ENCODE measurements at places on chromosomes 5 and 9. TPM values are rescaled to one million over a fixed set of nuclear protein-coding genes. Genes with fewer than 3 reads are reported as not detected.

GRXCR2 gene
- total RNA-seq, result not detected

IRGM gene
- not detected for total RNA-seq

DNA sequence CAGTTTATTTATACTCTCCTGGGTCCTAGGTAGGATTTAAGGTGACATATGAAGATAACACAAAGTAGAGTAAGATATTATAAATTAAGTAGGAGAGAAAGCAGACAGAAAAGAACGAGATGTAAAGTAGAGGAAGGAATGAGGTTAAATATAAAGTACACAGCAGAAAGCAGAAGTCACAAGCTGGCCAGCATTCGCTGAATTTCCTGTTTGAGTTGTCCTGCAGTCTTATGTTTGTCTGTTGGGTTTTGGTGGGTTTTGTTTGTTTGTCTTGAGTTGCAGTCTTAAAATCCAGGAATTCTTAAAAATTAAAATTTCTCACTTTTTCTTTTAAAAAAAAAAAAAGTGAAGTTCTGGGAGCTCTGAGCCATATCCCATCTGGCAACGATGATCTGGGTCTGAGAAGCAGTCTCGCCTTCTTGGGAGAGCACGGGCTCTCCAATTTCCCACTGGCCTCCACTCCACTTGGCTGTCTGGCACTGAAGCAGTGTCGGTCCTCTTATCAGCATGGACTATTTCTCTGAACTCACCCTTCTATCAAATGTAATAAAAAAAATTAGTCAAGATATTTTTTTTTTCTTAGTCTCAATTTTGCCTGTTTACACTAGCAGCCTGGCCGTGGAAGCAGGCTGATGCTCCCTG, 2.0 kb downstream of the S100Z start:
- DNase-seq, result no peak

DNA sequence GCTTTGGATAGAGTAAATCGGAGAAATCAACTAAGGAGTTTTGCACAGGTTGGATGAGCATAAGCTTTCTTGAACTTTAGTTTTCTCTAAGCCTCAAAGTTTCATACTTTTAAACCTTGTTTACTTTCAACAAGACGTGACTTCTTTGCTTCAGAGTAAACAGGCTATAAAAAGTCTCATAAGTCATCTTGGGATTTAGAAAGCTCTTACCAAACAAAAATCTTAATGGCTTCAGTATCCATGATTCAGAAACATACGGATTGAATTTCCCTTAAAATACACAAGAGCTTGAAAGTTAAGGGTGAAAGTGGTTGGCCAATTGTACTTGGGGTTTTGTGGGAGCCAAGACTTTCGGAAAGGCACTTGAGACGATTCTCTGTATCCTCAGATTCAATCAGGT, 270.9 kb upstream of the ANKH start:
- no peak for DNase-seq

DNA sequence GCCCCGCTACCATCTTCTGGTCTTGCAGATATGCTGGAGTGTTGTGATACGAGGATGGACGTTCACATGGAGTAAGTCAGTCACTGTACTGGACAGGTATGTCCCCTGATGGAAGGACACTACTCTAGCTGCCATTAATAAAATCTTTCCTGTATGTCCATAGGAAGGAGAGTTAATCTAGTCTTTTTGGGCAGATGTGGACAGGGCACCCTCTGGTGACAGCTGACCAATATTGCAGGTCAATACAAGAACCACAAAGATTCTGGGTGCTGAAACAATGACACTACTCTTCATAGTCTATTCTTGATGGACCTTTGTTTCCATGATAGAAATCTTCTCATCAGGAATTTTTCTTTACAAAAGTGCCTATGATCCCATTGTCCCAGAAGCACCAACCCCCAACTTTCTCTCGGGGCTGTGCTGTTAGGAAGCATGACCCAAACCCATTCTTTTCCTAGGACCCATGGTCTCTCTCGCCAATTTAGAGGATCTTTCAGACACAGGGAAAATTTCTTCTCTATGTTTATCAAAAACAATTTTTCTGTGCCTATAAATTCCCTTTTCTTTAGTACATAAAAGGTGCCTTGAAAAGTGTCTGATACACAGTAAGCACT, 376.9 kb downstream of the DTWD2 start:
- peak; percentile 2 for DNase-seq

DNA sequence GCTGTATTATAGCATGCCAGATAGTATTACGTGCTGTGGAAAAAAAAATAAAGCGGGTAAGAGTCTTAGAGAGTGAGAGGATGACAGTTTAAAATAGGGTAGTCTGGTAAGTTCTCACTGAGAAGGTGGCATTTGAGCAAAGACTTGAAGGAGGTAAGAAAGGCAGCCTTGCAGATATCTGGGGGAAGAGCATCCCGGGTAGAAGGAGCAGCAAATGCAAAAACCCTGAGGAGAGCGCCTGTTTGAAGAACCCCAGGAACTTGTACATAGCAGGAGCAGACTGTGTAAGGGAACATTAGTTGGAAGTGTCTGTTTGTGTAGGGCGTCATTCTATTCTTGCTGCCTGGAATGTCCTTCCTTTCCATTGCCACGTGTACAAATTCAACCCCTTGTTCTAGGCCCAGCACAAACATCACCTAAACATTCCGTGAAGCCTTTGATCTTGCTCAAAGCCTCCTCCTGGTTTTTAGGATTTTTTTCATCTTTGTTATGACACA, 2.6 kb downstream of the AP3S1 start:
- DNase-seq, result no peak

GRCh38 chr5:89071941-89072331, 189.0 kb upstream of the MEF2C start:
- no peak for DNase-seq

DNA sequence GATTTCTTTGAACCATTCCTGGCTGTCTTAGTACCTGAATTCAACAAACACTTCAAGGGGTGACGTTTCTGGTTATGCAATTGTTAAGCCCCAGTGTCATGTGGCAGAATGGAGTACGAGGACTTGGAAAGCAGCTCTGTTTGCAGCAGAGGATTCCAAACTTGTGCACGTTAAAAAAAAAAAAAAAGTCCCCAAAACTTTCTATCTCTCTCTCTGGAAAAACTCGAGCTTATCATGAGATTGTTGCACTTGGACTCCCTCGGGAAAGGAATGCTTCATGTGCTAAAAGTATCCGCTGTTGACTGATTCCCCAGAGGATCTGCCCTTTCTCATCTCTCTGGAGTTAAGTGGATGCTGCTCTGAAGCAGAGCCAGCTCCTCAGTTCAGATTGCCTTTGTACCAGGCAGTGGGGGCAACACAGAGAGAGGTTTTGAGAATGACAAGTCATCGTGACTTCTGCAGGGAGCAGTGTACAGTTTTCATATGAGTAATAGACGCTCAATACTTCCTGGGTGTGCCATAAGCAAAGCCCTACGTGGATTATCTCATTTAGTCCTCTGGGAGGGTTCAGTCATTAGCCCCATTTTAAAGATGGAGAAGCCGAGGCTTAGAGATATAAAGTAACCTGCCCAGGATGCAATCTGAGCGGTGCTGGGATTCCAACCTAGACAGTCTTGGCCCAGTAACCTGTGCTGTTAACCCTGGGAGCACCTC, 28.1 kb downstream of the TMOD1 start:
- peak; percentile 49 for DNase-seq

- DNase-seq, result no peak
Observed at GRCh38 chr5:129125819-129126218, 31.3 kb downstream of the ISOC1 start.
